Fibroblast of skin of left biceps (primary cell): ENCODE measurements at places on chromosomes 4 and X.

GRCh38 chrX:10121787-10122186 lies 35.0 kb upstream of the CLCN4 start:
- no peak for DNase-seq

DNA sequence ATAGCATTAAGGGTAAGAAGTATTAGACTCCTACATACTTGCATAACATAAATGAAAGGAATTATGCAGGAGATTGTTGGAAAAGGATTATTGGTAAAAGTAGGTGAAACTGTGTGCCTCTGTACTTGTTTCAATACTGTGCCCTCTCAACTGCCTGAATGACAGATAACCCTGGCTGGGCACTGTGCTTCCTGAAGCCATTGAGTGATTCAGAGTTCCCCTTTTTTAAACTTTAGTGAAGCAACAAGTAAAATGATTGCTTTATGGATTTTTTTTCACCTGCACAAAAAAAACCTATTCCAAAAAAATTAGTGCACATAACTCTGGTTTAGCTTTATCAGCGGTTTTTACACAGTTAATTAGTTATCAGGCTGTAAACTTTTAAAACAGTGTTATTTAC lies 204.8 kb downstream of the TRAM1L1 start:
- DNase-seq = no peak

GRCh38 chr4:128386761-128387599 lies 99.4 kb upstream of the PGRMC2 start:
- peak; percentile 91 for DNase-seq

- DNase-seq = peak; percentile 12
Observed at GRCh38 chr4:81040012-81040659, 9.6 kb downstream of the BMP3 start.

DNA sequence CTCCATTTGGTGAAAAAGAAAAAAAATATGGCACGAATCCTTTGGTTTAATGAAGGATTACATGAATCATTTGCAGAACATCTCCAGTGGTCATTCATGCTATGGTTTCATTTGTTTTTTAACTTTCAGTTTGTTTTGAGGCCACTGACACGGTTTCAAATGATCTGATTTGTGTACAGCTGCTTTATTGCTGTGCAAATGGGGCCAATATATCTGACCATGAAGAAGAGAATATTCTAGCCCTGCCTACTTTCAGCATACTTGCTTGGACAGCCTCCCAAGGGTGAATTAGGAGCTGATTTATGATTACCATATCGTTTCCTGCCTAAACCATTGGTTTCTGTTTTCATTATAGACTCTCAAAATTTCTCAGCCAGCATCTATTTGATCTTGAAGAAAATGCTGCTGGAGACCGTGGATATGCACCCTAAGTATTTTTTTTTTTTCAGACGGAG lies 30.7 kb downstream of the SPARCL1 start:
- DNase-seq = peak; percentile 62

GRCh38 chrX:38959736-38960135 lies 158.5 kb downstream of the MID1IP1 start:
- DNase-seq = no peak

GRCh38 chrX:44143061-44143602 lies 169.9 kb upstream of the NDP start:
- no peak for DNase-seq

DNA sequence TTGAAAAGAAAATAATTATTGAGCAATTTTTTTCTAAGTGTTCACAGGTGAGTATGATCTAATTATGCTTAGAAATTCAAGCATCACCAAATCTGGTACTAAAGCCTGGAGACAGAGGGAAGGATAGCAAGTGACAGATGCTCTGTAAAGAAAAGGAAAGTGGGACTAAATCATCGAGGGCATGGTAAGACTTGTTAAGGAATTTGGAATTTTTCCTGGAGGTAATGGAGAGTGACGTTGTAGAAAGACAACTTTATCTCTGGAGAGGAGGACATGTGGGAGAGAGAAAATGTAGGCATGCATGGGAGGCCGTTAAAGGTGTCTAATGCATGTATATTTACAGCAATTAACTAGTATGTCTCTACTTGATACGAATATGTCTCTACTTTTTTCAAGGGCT lies 333.2 kb upstream of the ATOH1 start:
- no peak for DNase-seq

GRCh38 chrX:28321286-28321685 lies 266.0 kb upstream of the IL1RAPL1 start:
- no peak for DNase-seq

DNA sequence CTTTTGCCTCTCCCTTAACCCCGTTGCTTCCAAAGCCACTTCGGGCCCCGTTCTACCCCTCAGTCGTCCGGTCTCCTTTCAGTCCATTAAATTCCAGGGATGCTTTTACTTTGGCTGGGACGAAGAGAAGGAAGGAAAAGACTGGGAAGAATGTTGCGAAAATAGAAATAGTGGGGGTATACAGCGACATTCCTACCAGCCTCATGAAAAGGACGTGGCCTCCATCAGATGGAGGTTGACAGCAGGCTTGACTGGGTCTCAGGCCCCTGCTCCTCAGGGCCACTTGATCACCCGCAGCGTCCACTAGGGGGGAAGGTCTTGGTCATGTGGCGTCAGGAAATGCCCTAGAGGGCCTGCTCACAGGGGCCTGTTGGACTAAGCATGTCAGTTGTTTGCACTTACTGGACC lies 657 bp upstream of the ANKRD50 start:
- peak; percentile 39 for DNase-seq

GRCh38 chrX:18890724-18891547 lies 93.0 kb downstream of the PHKA2 start:
- DNase-seq = no peak
